ENCODE measurements at places on chromosomes 3 and 15.

DNA sequence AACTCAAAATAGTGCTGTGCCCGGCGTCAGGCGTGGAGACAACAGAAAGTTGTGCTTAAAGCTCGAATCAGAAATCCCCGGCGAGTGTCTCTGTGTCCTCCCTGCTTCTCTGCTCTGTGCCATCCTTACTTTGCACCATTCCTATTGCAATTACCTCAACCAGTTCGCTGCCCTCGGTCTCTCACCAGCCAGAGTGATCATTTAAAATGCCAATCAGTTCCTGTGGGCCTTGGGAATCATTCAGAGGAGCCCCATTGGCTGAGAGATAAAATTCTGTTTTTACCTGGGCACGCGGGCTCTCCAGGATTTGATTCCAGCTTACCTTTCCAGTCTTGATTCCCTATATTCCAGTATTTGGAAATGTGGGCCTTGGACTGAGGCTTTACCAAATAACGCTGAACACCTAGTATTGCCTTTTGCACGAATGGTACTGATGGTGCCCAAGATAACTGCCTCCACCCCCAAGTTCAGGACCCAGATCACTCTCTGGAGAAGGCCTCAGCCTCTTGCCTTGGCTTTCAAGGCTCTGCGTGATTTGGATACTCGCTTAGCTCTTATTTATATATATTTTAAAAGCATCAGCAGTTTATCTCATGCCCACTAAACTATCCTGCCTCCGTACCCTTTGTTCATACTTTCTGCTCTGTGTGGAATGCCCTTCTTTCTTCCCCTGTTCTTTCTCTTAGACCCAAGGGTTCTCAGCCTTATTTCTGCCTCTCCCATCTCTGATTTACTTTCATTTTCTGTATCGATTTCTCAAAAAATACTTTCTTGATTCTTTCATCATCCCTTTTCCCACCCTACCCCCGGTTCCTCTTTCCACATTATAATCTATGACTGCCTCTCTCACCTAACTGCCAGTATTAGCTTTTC lies 863 bp downstream of the PSMA4 start:
- DNase-seq = no peak

GRCh38 chr15:88641959-88642452 lies 3.2 kb downstream of the ISG20 start:
- DNase-seq = no peak

DNA sequence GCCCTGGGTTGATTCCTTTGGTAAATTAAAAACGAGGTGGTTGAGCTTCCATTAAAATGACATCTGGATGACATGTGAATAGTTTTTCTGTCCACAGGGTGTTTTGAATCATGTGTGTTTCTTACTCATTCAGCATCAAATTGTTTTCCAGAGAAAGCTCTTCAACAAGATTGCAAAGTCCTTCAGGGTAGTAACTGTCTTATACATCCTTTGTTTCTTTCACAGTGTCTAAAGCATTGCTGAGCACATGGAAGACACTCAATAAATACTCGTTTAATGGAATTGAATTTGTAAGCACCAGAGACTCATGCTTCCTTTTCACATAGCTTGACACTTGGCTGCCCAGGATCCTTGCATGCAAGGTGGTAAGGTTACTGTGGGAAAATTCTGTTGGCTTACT lies 223.1 kb upstream of the CNTN6 start:
- DNase-seq = no peak

DNA sequence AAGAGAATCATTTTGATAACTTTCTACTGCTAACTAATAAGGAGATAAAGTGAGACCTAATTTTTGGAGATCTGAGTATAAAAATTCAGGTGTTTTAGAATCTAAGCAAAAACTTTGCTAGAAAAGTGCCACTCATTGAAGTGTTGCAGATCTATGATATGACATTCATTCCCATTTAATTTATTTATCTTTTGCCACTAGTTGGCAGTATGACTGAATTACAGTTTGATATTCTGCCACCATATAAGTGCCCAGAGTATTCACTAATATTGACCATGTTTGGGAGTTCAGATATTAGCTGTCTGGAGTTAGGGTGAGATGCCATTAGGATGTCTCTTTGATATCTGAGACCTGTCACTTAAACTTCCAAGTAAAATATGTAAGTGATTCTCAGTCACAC lies 251.3 kb upstream of the GBE1 start:
- DNase-seq = no peak

GRCh38 chr3:72185549-72186399 lies 400.8 kb upstream of the PROK2 start:
- no peak for DNase-seq

- DNase-seq = no peak
These were observed 225.1 kb upstream of the NDN start for GRCh38 chr15:23912191-23912590.
